NCI-H1436 (cell line): ENCODE measurements at places on chromosomes 1 and 21.

DNA sequence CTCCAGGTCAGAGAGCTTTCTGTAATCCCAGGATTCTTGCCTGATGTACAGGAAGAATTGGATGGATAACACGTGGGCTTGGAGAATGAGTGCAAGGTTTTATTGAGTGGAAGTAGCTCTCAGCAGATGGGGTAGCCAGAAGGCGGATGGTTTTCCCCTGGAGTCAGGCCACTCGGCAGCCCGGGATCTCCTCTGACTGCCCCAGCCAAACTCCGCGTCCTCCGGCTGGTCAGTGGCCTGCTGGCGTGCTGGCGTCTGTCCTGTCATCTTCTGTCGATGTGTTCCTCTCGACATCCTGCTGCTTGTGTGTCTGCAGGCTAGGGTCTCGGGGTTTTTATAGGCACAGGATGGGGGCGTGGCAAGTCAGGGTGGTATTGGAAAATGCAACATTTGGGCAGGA is 27.4 kb upstream of the GJA9 start:
- DNase-seq: no peak

GRCh38 chr1:153661111-153661708 is 2.7 kb downstream of the SNAPIN start:
- DNase-seq: peak; percentile 17

GRCh38 chr21:26572076-26572701 is 897 bp downstream of the CYYR1 start:
- no peak for DNase-seq

GRCh38 chr21:38343691-38344090 is 86.9 kb downstream of the KCNJ15 start:
- no peak for DNase-seq

DNA sequence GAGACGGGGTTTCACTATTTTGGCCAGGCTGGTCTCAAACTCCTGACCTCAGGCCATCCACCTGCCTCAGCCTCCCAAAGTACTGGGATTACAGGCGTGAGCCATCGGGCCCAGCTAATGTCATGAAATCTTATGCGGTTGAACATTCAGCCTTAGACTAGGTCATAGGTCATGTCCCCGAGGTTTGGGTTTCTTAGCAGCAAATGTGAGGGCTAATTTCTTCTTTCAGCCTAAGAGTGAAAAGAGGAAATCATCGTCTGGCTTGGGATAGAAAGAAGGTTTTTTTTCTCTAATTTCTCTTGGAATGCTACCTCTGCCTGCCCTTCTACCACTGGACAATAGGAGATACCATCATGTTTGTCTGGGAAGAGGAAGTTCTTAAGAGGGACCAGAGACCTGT is 18.0 kb upstream of the PIK3CD start:
- no peak for DNase-seq

DNA sequence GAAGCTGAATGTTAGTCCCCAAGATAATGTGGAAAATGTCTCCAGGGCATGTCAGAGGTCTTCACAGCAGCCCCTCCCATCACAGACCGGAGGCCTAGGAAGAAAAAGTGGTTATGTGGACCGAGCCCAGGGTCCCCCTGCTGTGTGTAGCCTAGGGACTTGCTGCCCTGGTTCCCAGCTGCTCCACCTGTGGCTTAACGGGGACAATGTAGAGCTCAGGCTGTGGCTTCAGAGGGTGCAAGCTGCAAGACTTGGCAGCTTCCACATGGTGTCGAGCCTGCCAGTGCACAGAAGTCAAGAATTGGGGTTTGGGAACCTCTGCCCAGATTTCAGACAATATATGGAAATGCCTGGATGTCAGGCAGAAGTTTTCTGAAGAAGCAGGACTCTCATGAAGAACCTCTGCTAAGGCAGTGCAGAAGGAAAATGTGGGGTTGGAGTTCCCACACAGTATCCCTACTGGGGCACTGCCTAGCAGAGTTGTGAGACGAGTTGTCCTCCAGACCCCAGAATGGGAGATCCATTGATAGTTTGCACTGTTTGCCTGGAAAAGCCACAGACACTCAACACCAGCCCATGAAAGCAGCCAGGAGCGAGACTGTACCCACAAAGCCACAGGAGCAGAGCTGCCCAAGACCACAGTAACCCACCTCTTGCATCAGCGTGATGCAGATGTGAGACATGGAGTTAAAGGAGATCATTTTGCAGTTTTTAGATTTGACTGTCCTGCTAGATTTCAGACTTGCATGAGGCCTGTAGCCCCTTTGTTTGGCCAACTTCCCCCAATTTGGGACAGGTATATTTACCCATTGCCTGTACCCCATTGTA is 204.9 kb downstream of the MRPL39 start:
- DNase-seq: no peak

DNA sequence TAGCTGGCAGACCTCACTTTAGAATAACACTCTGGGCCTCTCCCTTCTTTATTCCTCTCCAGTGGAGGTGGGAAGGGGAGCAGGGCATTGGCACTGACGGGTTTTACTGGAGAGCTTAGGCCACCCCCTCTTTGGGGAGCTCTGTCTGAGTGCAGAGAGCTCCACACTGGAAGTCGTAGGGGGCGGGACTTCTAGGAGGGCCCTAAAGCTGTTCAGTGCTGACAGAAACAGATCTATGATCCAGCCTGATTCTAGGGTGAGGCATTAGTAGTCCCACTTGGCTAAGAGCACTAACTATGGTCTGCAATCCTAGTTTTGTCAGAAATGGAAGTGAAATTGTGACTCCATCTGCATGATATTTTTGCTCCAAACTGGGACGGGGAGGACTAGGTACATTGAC is 138.7 kb downstream of the MIS18A start:
- DNase-seq: no peak

DNA sequence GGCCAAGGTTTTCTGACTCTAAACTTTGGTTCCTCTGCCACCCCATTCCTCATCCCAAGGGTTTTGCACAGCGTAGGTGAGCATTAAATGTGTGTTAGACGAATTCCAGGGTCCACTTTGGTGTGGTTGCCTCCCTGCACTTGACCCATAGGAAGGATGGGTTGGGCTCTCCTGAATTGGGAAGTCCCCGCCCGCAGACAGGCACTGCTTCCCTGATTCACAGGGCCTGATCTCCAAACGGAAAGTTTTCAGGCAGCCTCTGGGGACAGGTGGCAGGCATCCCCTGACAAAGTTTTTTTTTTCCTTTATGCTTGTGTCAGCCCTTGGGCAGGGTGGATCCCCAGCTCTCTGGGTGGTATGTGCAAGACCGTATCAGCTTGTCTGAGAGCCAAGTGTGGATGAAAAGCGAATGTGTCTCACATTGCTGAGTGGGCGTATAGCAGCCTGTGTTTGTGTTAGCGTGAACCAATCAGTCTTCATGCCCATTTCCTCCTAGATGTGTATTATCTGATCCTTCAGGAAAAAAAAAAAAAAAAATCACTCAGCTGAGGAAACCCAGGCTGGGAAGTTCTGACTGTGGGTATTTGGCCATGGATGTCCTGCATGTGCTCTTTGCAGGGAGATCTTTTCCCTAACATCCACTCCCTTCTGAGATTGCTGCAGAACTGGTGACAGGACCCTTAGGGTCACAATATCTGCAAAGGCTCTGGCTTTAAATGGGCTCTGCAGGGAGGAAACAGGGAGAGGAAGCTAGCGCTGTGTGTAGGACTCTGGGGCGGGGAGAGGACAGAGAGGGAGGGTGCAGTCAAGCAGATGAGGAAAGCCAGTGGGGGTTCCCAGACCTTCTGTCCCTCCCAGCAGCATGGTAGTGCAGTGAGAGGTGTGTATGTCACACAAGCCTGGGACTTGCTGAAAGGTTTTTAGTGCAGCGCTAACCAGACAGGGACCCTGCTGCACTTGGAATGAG is 42.2 kb upstream of the TRABD2B start:
- no peak for DNase-seq

- DNase-seq: no peak
Observed at GRCh38 chr1:163459539-163459938, 137.8 kb downstream of the NUF2 start.

- DNase-seq: no peak
Observed at GRCh38 chr1:65791801-65792668, 660 bp upstream of the PDE4B start.
